HEK293T (cell line): ENCODE measurements at places on chromosomes 2 and 18.

DNA sequence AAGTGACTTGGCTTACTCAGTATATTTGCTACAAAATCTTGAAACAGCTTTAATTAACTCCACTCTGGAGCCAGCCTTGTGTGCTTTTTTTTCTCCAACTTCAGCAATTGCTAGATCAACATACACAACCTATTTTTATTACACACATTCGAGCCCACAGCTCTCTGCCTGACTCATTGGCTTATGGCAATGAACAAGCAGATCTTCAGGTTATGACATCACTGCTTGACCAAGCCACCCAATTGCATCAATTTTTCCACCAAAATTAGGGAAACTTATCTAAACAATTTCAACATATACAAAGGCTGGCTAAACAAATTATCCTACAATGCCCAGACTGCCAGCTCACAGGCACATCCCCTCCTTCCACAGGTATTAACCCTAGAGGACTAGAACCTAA, 39.6 kb upstream of the PDK1 start:
- no peak for DNase-seq

- DNase-seq, result no peak
These were observed 562.1 kb upstream of the FANCL start for GRCh38 chr2:58803192-58803591.

DNA sequence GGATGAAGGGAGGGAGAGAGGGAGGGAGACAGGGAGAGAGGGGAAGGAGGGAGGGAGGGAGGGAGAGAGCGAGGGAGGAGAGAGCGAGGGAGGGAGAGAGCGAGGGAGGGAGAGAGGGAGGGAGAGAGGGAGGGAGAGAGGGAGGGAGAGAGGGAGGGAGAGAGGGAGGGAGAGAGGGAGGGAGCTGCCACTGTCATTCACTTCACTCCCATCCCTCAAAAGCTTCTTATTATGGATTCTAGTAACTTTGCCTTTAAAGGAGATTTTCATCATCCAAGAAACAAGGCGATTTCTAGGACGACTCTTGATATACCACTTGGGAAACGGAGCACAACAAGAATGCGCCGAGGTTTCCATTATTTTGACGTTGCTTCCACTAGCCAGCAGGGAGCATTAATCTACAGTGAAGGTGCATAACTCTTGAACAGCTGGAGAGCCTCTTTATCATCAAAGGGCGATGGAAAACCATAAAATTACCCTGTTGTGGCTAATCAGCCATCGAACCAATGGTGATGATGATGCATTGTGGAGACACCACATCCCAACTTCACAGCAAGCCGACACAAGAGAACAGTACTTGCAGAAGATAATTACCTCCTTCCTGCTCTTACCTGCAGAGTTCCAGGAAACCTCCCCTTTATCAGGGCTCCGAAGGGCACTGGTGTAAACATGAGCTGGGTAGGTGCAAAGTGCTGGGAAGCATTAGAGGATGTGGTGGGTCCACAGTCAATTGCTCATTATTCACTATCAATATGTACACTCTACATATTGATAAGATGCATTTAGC, 130.5 kb downstream of the EIPR1 start:
- DNase-seq, result no peak

GRCh38 chr2:182980115-182980514, 58.1 kb downstream of the NCKAP1 start:
- DNase-seq, result peak; percentile 27

DNA sequence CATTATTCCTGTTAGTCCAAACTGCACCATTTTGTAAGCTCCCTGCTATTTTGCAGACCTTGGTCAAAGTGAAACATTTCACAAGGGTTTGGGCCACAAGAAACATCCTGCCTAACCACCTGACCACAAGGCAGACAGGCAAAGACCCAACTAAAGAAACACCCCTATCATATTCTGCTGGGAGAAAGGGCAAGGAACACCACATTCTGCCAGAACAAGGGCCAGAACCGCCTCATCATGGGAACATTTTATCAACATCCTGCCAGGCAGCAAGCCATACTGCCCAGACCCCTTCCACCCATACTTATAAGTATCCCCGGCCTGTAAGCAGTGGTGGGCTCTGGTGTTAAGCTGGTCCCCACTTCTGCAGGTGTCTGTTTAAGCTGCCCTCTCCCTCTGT, 12.0 kb upstream of the RAB31 start:
- no peak for DNase-seq

GRCh38 chr2:117470311-117471095, 344.0 kb upstream of the DDX18 start:
- peak; percentile 33 for DNase-seq

- DNase-seq, result no peak
These were observed 392.1 kb downstream of the CDH19 start for GRCh38 chr18:66211749-66212148.

DNA sequence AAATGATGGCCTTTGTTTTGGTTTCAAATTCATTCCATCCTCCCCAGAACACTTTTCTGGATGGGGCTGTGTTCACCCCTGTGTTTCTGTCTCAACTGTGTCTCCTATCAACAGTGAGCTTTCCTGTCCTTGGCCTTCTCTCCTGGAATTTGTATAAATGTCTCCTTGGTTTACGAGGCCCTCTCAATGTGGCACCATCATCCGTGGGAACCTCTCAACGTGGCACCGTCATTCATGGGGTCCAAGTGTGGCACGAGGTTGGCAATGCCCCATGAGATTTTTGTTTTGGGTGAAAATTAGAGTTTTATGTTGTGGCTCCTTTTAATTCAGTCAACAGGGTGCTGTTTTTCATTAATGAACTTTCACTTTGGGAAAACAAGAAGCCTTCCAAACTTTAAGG, 280.7 kb upstream of the SALL3 start:
- DNase-seq, result no peak

GRCh38 chr2:99488539-99489062, 1.2 kb downstream of the REV1 start:
- no peak for DNase-seq

DNA sequence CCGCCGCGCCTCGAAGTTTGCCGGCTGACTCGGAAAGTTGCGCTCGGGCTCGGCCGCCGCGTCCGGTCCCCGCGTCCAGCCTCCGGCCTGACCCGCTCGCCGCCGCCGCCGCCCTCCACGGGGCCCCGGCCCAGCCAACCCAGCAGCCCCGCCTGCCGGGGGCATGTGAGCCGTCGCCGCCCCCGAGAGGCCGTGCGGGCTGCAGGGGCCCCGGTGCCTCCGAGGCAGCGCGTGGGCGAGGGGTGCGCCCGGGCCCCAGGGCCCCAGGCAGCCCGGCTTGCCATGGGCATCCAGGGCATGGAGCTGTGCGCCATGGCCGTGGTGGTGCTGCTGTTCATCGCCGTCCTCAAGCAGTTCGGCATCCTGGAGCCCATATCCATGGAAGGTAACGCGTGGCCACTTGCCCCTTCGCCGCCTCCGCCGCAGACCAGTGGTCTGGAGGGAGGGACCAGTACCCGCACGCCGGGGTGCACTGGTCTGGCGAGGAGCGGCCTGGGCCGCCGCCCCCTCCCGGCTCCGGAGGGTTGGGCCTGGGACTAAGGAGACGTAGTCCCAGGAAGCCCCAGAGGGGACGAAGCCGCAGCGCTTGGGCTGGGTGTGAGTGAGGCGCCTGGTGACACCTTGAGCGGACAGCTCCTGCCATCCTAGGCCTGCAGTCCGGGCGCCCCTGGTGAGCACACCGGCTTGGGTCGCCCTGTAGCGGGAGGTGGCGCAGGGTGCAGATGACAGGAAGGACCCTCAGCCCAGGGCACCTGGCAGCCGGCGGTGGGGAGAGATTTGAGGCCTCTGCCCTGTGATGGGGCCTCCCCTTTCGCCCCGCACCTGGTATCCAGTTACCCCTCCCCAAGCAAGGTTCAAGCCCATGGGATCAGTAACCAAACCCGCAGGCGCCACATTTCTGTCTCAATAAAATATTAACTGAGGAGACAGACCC, 49.9 kb downstream of the KCNIP3 start:
- DNase-seq, result peak; percentile 43

DNA sequence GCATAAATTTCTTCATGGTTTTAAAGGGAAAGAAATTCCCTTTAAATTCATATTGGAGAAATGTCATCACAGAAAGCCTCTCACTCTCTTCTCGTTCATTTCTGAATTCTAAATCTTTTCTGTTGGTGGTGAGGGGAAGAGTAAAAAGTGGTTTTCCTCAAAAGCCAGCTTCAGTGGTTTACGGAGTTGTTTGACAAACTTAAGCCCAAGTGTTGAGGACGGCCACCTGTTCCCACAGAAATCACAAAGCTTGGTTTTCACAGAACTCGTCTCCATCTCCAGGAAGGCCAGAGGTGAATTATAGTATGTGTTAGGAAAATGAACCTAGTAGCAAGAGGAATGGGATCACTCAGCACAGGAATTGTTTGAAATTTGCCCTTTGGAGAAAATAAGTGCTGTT, 316.2 kb downstream of the PDE11A start:
- no peak for DNase-seq

DNA sequence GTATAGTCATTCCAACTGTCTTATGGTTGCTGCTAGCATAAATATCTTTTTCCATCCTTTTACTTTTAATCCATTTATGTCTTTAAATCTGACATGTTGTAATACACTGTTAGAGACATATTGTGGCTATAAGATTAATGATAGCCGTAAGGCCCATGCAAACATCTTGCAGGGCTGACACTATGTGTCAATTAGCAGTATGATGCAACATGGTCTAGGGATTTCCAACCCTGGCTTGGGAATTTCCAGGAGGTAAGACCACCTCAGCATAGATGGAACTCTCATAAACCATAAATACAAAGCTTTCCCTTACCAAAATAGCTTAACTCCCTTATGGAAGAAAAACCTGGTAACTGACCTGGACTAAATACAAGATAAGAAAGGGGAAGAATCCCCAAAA, 16.5 kb downstream of the SCLY start:
- no peak for DNase-seq

GRCh38 chr18:1350931-1351450, 446.3 kb downstream of the ADCYAP1 start:
- no peak for DNase-seq

GRCh38 chr18:7879717-7880116, 312.6 kb downstream of the PTPRM start:
- DNase-seq, result no peak

- DNase-seq, result no peak
These were observed 10.4 kb upstream of the METTL21A start for GRCh38 chr2:207635468-207636200.

- no peak for DNase-seq
These were observed 69.3 kb downstream of the TIMM21 start for GRCh38 chr18:74217476-74218143.

DNA sequence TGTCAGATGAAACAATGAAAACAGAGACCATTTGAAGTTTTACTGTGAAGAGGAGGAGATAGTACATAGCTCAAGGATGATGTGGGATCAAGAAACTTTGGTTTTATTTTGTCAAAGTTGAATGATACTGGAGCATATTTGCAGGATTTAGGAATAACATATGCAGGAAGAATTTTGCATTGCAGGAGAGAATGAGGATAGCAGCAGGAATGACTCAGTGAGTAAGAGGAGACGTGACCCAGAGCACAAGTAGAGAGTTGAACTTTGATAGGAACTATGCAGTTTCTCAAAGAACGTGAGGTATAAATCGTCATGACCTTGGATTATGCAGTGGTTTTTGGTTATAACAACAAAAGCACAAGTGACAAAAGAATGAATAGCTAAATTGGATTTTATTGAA, 47.7 kb downstream of the MAPRE2 start:
- no peak for DNase-seq

- DNase-seq, result no peak
These were observed 20.6 kb downstream of the ATOH8 start for GRCh38 chr2:85774126-85774978.

- no peak for DNase-seq
These were observed 316.4 kb downstream of the AGAP1 start for GRCh38 chr2:235810252-235810651.

DNA sequence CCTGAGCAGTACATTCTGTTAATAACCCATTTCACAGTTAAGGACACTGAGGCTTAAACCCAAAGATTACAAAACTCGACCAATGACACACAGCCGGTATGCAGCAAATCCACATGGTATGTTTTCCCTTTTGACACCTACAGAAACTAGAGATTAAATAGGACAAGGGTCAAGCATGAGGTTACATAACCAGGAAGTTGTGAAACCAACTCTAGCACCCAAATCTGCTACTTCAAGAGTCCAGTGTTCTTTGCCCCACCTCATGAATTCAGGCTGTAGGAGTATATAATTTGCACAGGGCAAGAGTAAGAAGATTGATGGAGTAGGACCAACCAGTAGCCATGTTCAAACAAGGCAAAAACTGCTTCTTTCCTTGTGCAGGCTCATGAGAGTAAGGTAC, 249.8 kb downstream of the BCL11A start:
- no peak for DNase-seq

DNA sequence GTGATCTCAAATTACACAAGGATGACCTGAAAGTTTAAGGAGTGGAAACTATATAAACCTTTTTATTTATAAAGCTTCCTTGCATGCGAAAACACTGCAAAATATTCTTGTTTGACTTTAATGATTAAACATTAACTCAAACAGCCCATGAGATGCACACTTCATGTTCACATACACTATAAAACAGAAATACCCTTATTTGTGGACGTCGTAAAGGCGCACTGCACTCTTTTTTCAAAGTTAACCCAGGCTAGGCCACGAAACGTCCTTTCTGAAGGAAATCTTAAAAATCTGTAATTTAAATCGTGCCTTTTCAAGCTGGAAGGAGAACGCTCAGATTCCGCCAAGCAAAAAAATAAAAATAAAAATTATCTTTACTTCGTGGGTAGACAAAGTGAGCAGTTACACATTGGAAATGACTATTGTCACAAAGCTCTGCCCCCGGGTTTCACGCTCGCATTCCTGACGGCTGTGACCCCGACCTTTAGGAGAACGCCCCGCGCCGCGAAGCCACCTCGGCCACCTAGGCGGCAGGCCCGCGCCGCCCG, 728 bp downstream of the FAM168B start:
- no peak for DNase-seq

- DNase-seq, result no peak
These were observed 251.2 kb upstream of the RAB6C start for GRCh38 chr2:129728035-129728972.

DNA sequence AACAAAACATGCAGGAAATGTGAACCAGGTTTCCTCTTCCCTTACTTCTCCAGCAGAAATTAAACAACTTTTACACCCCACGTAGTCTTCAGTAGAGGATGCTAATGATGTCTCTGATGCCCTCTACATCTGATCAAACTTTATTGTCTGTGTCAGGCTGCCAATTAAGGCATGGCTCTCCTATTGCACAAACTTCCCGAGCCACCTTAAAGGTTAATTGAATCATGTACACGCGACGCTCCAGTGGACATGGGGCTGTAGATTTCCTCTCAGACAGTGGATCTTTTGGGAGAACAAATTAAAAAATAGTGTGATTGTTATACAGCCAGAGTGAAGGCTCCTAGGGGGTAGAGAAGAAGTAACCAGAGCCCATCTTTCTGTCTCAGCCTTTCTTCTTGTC, 301.6 kb downstream of the SMAD2 start:
- no peak for DNase-seq

DNA sequence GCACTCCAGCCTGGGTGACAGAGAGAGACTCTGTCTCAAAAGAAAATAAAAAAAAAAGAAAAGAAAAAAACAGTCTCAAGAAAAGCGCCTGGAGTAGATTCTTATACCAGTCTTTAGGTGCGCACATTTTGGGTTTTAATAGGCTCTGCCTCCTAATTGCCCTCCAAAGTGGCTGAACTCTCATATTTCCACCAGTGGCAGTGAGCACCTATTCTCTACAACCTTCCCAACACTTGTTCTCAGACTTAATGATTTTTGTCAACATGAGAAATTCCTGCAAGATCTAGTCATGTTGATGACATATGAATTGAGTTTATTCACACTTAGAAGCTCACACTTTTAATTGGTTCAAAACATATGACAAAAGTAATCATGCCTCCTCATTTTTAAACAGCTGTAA, 39.0 kb downstream of the PLB1 start:
- DNase-seq, result no peak

GRCh38 chr2:147495734-147496133, 349.1 kb upstream of the ACVR2A start:
- no peak for DNase-seq
